ENCODE measurements at places on chromosomes 3 and 15. TPM values are rescaled to one million over a fixed set of nuclear protein-coding genes. Genes with fewer than 3 reads are reported as not detected.
A peak's percentile ranks its signal among the peaks of the same experiment; 100 is the strongest.

DNA sequence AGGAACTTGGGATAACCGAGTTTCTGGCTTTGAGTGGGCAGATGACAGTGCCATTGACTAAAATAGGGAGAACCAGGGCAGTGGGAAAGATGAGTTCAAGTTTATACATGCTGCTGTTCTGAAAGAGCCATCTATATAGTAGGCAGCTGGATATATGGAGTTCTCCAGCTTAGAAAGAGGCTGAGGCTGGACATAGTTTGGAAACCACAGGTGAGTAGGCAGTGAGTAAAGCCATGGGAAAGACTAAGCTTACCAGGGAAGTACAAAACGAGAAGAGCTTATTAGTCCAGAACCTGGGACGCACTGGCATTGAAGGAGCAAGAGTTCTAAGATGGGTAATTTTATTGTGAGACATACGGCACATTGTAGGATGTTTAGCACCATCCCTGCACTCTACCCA is 54.2 kb downstream of the MSL2 start:
- no peak for DNase-seq

- no peak for DNase-seq
Observed at GRCh38 chr3:112894258-112894657, 47.6 kb upstream of the CD200R1L start.

- DNase-seq, result no peak
Observed at GRCh38 chr3:141454054-141454453, 32.8 kb upstream of the RASA2 start.

DNA sequence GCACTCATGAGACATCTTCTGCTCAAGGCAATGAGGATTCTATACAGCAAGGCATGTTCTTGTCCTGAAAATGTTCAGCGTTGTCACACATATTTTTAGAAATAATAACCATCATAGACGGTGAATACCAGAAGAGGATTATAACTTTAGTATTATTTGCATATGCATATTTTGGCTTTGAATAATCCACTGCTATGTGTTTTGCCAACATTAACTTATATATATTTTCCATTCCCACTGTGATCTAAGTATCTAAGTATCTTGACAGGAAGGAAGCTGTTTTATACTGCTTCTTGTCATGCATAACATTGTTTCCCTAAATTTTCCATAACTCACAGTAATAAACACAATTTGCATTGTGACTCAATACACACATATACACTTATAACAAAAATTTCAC is 509.5 kb downstream of the TBL1XR1 start:
- DNase-seq, result no peak

DNA sequence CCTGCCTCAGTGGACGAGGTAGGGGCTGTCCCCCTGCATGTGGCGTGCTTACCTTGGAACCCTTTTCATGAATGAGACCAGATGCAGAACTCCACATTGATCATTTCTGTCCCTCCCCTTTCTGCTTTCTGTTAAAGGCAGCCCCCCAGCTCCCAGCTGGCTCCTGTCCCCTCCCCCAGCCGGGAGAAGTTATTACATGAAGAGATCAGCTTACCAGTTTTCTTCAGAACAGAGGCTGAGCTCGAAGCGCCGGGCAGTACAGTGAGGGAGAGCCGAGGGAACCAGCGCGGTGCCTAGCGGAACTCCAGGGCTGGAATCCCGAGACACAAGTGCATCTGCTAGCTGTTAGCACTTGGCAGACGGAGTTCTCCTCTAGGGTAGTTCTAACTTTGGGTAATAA is 263.3 kb upstream of the NR2E3 start:
- DNase-seq, result peak; percentile 58

DNA sequence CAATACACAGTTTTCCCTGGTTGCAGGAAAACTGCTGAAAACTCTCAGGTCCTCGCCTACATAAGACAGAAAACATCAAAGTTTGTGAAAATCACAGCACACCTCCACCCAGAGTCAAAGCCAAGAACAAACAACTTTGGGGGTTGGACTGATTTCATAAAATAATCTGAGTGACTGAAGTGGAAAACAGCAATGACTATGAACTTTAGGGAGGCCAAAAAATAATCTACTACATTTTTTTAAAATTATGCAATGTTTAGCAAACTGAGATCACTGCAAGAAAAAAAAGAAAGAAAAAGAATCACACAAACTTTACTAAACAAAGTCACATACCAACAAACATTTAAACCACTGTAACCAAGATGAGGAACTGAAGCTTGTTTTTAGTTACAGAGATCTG is 15.9 kb upstream of the FOXP1 start:
- DNase-seq, result no peak

DNA sequence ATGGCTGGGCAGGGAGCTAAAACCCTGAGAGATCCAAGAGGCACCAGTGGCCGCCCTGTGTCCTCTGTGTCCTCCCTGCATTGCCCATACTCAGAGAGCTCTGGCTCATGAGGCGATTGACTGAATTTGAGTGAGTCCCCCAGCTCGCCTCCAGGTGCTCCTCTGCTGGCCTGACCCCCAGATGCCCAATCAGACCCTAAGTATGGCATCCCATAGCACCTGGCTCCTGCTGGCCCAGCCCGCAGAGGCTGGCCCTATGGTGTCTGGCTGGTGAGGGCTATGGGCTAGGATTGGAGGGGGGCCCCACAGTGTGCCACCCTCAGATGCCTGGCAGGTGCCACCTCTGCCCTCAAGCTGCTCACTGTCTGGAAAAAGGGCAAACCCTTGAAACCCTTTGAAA is 1.6 kb upstream of the TKT start:
- no peak for DNase-seq

The GOLGA8O gene
- polyA plus RNA-seq, result 0.73 TPM

The LRRC49 gene
- polyA plus RNA-seq, result 15.3 TPM

DNA sequence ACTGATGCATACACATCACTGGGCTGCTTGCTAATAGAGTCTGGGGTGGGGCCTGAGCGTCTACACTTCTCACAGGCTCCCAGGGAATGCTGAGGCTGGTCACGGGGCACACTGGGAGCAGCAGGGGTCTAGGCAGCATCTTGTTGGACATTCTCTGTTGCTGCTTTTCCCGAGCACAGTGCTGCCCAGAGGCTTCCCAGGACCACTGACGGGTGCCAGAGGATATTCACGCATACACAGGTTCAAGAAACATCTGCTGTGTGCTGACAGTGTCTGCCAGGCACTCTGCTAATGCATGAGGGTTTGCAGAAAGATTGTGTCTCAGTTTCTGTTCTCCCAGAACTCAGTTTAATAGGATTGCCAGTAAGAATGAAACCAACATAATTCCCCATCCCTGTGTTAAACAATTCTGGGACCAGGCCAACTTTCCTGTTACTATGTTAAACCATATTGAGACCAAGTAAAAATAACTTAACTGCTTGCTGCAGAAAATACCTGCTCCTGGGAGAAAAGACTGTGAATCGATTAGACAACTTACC is 23.9 kb upstream of the BCL2L10 start:
- DNase-seq, result no peak

The TPRG1 gene
- polyA plus RNA-seq, result 0.30 TPM

GRCh38 chr3:52121464-52121805 is 32.8 kb downstream of the POC1A start:
- DNase-seq, result no peak

GRCh38 chr3:86051058-86051457 is 939.9 kb downstream of the VGLL3 start:
- DNase-seq, result no peak

DNA sequence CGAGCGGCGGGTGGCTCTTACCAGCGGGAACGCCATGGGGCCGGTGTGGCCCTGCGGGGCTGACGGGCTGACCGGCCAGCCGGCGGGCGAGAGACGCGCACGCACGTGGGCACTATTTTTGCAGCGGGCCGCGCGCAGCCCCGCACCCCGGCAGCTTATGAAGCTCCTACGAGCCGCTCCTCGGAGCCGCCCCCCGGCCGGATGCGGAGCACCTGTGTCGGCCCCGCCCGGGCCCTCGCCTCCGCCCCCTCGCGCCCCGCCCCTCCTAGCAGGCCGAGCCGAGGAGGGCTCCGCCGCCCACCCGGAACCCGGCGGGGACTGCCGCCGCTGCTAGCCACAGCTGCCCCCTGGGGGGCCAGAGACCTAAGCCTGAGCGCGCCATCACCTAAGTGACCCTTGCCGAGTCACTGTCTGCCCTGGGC is 683 bp upstream of the CPEB1 start:
- no peak for DNase-seq

DNA sequence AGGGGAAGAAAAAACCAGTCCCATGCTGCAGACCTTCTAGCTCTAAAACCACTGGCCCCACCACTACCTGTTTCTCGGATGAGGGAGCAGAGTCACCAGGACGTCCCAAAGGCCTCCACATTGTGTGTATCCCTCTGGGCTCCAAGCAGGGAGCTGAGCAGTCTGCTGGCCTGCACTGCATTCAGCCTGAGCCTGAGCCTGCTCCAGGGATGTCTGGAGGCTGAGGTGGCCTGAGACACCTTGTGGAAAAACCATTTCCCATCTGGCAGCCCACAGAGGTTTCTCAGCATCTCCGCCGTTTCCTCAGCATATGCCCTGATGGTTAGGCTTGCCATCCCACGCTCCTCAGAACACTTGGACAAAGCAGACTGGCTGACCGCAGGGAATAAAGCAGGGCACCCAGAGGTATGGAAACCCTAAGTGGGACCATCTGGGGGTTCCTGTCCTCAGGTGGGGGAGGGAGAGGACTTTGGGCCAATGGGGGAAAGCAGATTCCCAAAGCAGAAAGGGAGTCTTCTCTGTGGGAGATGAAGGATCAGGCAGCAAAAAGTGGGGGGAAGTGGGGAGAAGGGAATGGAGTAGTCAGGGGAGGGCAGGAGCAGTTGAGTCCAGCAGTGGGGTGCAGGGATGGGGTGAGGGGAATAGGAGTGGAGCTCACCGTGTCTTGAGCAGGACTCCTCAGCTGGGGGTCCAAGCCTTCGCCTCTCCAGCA is at the start of gene CILP:
TSS of gene CILP (minus strand) at position 704 of the 712 bp plus-strand sequence. CDS start 1,718 bp downstream, outside the sequence.
- DNase-seq, result no peak

DNA sequence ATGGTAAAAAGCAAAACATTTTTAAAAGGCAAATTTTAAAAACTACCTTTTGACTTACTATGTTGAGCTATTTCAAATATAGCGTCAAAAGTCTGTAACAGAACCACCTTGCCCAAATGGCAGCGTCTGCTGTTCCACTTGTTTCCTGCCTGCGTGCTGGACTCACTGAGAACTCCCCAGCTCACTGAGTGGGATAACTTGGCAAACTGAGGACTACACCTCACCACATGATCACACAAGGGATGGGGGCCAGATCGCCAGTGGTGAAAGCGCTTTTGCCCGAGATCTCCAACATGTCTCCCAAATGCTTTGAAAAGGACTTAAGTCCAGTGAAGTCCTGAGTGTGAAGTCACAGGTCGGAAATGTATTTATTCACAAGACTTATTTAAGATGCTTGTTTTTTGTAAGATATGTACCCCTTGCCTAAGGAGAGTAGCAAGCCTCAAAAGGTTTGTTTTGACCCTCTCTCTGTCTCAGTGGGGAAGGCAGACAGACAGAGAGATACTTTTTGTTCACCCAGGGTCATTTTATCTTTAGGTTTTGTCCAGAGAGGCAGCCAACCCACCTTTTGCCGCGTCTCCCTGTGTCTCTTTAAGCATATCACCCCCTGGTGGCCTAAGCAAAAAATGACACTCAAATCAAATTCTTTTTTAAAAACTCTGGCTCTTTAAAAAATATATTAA is 192.6 kb downstream of the PDZRN3 start:
- no peak for DNase-seq

DNA sequence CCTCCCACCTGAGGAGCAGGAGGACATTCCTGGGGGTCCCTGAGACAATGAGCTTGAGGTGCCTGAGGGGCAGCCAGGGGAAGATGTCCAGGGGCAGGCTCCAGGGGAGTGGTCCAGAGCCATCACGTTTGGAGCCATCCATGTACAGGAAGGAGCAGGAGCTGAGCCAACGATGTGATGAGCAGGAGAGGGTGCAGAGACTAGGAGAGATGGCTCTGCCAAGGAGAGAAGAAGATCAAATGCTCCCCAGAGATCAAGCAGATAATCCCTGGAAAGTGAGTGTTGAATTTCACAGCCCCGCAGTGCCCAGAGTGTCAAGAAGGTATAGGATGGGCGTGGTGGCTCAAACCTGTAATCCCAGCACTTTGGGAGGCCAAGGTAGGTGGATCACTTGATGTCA is 97.8 kb upstream of the HERC1 start:
- DNase-seq, result no peak

DNA sequence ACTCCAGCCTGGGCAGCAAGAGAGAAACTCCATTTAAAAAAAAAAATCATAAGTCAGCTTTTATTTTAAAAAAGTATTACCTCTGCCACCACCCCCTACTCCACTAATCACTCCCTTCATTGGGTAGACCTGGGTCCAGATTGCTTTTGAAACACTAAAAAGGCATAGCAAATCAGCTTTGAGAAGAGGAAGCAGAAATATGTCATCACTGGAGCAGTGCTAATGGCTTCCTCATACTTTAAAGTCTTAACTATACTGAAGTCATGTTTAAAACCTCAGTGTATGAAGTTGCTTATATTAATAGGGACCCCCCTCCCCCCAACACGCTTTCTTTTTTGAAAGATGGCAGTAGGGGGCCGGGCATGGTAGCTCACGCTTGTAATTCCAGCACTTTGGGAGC is 1.0 kb upstream of the HTR3D start:
- no peak for DNase-seq

DNA sequence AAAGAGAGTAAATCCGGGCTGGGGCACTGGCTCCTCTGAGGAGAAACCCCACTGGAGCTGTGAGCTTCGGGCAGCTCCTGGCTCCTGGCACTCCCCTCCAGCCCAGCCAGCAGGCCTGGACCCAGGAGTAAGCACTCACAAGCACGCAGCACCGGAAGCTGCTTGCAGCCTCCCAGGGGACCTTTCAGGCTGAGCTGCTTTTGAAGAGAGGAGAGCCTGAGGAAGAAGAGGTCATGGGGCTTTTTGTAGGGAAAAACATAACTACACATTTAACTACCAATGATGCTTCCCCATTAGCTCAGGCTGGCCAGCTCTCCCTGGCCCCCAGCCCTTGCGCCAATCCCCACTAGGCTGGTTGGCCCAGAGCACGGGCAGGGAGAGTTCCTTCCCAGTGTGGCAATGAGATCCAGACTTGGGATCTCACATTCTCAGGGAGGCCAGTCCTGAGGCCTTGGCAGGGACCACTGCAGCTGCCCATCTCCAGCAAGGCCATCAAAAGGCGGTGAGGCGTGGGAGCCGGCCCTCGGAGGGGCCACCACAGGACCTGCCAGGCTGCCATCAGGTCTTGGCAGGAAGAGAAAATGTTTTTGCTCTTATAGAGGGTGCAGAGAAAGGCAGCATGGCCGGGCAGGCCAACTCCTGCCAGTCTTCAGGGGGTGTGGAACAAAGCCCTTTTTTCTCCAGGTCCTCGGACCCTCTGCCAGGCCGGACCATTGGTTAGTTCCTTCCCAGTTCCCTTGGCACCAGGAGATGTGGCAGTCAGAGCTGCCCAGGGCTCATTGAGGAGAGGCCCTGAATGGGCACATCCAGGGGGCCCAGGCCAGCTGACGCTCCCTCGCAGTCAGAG is 41.5 kb upstream of the MFGE8 start:
- DNase-seq, result no peak

The RBP2 gene
- 1.2 TPM for polyA plus RNA-seq

The PPP1R14D gene
- 0.46 TPM for polyA plus RNA-seq

The MESP1 gene
- 1.3 TPM for polyA plus RNA-seq

DNA sequence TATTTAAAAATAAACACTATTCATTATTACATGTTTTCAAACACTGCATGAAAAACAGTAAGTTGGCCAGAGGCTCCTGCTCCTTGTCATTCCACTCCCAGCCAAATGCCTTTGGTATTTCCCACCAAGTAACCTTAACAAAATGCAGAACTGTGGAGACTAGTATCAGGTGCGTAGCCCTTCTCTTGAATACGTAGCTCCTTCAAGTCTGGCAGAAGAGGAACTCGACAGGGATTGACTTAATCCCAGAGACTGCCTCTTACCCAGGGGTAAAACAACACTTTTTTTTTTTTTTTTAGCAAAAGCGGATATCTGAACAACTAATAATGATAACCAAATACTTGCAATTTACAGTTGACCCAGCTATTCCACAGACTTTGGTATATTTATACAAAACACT is 738 bp downstream of the COMMD2 start:
- no peak for DNase-seq

The KNL1 gene
- polyA plus RNA-seq, result 16.5 TPM

The NPAP1 gene
- polyA plus RNA-seq, result 1.4 TPM
